ENCODE measurements at places on chromosomes 5 and 9.

DNA sequence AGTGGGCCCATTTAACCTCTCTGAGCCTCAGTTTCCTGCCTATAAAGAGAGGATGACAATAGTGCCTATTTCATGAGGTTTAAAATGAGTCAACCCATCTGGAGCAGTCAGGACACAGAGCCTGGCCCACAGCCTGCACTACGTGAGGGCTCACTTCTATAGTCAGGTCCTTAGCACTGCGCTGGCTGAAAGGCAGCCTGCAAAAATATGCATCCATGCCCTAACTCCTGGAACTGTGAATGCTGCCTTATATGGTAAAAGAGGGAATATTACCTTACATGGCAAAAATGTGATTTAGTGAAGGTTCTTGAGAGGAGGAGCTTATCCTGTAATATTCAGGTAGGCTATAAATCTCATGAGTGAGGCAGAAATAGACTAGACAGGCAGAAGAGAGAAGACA lies 98.5 kb downstream of the GABBR2 start:
- DNase-seq = no peak

GRCh38 chr9:106177216-106177615 lies 482.9 kb downstream of the TMEM38B start:
- no peak for DNase-seq

- DNase-seq = no peak
These were observed 1.0 kb downstream of the LRRC8A start for GRCh38 chr9:128882677-128883603.

- DNase-seq = no peak
These were observed 399.3 kb downstream of the EBF1 start for GRCh38 chr5:158700231-158701006.

DNA sequence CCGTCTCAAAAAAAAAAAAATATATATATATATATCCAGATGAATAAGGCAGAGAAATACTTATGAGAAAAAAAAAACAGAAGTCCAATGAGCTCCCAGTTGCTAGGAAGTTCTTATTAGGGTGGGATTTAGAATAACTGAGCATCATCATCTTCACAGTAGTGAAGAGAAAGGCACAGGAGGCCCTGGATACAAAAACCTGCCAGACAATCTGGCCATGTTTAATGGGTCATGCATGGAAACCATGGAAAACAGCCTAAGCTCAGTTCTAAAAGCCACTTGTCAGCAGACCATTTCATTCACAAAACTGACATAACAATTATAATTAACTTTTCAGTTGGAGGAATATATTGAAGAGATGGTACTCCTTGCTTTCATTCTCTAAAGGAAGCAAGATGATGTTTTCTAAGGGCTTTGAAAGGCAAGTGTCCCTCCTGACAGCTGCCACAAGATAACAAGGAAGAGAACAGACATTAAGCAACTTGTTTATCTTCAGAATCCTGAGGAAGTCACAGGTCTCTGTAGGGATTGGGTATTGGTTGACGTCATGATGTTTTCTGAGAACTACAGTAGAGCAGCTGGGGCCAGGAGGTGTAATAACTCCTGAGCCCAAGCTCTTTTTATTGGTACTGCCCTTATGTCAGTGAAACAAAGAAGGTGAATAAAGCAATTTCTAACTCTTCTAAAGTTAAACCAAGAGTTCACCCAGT lies 463.1 kb downstream of the DMAC1 start:
- DNase-seq = no peak

DNA sequence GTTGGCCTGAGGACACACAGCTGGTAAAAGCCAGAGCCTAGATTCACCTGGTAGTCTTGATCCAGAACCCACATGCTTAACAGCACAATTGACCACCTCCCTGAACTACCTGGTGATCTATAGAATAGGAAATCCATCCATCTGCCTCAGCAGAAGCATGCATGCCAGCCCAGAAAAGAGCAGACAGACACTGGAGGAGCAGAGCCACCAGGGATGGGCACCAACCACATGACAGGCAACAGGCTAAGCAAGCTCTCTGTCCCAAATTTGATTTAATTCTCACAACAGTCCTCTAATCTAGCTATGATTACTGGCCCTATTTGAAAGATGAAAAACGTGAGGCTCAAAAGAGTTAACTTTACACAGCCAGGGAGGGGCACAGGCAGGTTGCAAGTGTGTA lies 208.1 kb downstream of the SPOCK1 start:
- DNase-seq = no peak

DNA sequence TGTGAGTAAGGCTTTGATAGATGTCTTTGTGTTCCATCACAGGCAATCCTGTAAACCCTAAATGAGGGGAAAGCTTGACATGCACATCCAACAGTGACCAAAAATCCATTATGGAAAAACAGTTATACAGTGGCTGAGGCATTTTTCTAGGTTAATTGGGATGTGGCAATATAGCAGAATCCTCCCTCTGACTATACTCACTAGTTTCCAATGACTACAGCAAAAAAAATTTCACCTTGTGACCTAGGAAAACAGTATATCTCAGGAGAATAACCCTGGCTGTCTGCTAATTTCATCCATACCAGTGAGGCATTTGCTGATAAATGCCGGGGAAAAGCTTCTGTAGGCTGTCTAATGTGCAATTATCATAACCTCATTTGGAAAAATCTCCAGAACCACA lies 49.9 kb upstream of the SNCAIP start:
- DNase-seq = no peak

- DNase-seq = no peak
These were observed 230.2 kb downstream of the IRX1 start for GRCh38 chr5:3825531-3826451.

- DNase-seq = no peak
These were observed 15.2 kb downstream of the VAV2 start for GRCh38 chr9:133976887-133977286.

DNA sequence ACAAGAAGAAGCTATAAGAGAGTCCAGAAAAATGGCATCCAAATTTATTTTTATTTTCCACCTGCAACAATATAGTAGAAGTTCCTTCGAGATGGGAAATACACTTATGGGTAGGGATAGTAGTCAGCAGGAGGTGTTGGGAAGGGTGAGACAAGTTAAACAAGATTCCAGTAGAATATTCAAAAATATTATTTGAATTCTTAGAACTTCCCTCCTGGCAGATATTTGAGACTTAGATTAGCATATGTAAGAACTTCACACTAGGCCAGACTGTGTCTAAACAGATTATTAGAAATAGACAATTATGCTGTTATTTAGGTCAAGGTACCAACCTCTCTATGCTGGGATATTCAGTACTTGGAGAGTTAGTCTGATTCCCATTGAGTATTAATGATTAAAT lies 108.7 kb downstream of the PLK2 start:
- DNase-seq = no peak

DNA sequence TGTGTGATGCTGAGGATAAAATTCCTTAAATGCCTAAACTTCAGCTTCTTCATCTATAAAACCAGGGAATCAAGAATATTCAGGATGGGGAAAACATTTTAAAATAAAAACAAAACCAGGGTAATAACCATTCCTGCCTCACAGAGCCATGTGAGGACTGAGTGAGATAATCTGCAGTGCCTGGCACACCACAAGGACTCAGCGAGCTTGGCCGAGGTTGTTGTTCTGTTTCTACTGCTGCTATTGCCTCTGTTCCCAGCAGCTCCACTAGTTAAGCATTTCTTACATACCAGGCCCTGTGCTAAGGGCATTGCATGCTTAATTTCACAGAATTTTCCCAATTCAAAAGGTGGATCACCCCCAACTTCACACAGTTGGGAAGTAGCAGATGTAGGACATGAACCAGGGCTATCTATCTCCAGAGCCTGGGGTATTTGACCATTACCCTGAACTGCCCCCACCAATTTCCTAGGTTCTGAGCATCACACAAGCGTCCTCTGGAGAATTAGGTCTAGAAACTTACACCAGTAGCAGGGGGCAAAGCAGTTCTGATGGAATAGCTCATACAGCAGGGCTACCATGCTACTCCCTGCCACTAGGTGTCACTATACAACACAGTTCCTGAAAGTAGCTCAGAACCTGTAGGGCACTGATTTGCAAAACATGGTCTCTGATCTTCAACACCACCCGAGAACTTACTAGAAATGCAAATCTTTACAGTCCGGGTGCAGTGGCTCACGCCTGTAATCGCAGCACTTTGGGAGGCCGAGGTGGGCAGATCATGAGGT lies 74.3 kb downstream of the LRSAM1 start:
- DNase-seq = no peak

- no peak for DNase-seq
These were observed 36.2 kb upstream of the SLC6A3 start for GRCh38 chr5:1481266-1481958.

Measured in activated T-cell treated with anti-CD3 and anti-CD28 coated beads, Interleukin-2, amount 50 U/mL, for 1 hour (primary cell).